Dermis blood vessel endothelial cell (primary cell): ENCODE measurements at places on chromosomes 3 and 15. TPM values are rescaled to one million over a fixed set of nuclear protein-coding genes. Genes with fewer than 3 reads are reported as not detected.

The KLHL40 gene
- 0.17 TPM in 1 of 2 replicates, not detected in the other for total RNA-seq

The ENTPD3 gene
- total RNA-seq, result under 0.01 and 0.09 TPM in 2 replicates

DNA sequence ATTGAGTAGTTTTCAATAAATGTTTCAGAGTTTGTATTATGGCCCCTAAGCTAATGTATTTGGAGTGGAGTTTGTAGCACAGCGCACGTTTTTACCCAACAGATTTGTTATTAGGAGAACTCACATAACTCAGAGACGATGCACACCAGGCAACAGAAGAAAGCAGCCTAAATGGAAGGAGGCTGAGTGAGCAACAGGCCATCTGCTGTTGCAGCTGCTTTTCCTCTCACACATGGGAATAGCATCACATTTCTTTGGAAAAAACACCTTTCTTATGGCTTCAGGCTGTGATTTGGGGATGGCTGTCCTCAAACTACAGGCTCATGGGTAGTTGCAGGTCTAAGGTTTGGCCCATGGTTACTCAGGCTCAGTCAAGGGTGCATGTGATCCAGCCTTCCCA lies 469.3 kb upstream of the MCTP2 start:
- DNase-seq, result no peak

DNA sequence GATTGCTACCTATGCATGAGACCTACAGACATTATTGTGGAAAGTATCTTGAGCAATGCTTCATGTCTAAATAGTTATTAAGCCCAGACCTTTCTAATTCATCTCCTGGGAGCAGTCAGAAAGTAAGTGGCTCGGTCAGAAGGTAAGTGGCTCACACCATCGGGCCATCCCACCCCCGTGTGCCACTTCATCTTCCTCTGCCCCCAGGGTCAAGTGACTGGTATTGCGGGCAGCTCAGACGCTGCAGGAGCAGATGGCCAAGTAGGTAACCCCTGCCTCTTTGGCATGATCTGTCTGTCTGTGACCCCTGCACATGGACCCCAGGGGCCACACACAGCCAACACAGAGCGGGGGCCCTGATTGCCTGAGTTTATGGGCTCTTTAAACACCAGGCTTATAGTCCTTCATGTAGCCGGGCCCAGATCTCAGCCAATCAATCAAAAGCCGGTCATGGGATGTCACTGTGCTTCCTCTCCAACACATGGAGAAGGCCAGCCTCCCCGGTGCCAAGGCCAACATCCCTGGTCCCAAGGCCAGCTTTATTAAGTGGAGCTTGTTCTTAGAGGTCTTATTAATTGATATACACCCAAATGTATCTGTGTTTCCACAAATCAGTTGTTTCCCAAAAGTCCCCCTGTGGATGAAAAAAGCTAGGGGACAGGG lies 42.9 kb downstream of the LARP6 start:
- peak; percentile 15 for DNase-seq

DNA sequence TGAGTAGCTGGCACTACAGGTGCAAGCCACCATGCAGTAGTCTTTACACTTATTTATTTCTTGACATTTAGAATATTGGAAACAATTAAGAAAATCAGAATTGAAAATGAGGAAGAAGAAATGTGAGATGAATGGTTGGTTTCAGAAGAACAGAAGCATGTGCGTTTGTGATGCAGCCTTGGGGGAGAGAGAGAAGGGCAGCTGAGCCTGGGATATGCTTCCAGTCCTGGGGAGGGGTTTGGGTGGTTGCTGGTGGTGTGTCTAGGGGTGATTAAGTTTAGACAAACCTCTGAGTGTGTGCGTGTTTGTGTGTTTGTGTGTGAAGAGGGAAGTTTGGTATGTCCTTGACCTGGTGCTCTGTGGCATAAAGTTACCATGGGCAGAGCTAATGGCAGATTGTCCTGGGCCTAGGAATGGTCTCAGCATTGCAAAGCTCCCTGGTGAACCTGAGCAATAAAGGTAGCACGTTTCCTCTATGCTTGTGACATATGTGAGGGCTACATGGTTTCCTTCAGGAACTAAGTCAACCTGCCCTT lies 35.6 kb downstream of the CTSH start:
- no peak for DNase-seq

DNA sequence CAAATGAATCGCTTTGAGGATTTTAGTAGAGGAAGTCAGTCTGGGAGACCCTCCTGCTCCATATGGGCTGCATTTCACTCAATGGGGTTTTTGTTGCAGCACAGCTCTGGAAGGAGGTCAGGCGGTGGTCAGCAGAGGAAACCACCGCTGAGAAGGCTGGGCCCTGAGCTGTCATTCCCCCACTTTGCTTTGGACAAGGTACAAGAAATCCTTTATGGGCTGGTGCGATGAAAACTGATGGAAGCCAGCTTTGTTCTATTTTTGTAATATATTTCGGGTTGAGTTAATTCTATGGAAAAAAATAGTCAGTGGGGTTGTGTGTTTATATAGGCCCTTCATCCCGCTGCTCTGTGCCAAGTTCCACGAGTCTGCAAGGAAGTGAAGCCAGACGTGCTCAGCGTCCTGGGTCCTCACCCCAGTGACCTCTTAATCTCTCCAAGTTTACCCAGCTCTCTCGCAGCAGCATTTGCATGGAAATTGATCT lies 157.1 kb upstream of the TMC3 start:
- DNase-seq, result peak; percentile 89

- DNase-seq, result no peak
Measured at GRCh38 chr3:102087236-102087635, 237.9 kb downstream of the NFKBIZ start.

GRCh38 chr3:168088106-168088720 lies 7.5 kb downstream of the GOLIM4 start:
- peak; percentile 20 for DNase-seq

DNA sequence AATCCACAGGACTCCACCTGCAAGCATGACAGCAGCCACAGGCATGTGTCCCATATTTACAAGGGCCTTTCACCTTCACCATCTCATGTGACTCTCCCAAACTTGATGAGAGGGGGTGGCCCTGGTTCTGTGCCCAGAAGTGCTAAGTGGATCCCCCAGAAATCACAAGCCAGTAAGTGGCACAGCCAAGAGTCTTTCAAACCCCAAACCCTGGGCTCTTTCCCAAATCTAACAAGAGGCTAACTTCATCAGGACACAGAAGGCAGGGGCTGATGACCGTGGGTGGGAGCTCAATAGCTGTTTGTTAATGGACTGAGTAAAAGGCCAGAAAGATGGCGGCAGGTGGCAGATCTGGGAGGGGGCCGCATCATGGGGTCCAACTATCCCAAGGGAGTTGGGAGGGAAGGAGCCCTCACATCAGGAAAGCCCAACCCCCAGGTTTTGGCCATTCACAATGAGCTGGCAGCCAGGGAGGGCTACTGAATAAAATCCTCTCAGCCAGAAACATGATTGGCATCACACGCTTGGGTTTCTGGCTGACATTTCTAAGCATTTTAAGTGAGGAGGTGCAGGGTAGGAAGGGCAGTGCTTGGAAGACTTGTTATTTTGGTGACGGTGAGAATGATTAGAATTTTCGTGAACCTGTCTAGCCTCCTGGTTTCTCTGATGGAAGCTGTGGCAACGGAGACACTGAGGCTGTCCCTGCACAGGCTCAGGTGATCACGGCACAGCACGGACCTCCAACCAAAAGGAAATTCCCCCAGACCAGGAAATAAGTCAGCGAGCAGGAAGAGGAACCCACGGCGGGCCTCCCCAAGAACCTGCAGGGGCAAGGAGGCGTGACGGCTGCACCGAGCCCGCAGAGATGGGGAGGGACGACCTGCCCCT lies 109.3 kb downstream of the OXNAD1 start:
- no peak for DNase-seq

DNA sequence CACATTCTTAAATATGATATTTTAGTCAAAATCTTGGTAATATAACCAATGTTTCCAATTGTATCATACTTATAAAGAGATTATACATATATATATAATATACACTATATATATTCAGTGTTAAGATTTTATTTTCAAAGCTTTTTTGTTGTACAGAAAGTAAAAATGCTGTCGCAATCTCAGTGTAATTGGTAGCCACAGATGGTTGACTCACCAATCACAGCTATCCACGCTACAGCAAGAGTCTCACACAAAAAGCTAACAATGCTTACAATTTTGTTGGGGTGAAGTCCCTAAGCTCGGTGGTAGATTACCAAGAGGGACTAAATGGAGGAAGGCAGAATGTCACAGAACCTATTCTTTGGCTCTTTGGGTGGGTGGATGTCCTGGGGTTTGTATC lies 16.9 kb upstream of the CFAP161 start:
- no peak for DNase-seq
